Activated CD4-positive, alpha-beta T cell treated with anti-CD3 and anti-CD28 coated beads, Interleukin-2, amount 50 U/mL, for 24 hours (primary cell): ENCODE measurements at places on chromosomes 16 and 17.

DNA sequence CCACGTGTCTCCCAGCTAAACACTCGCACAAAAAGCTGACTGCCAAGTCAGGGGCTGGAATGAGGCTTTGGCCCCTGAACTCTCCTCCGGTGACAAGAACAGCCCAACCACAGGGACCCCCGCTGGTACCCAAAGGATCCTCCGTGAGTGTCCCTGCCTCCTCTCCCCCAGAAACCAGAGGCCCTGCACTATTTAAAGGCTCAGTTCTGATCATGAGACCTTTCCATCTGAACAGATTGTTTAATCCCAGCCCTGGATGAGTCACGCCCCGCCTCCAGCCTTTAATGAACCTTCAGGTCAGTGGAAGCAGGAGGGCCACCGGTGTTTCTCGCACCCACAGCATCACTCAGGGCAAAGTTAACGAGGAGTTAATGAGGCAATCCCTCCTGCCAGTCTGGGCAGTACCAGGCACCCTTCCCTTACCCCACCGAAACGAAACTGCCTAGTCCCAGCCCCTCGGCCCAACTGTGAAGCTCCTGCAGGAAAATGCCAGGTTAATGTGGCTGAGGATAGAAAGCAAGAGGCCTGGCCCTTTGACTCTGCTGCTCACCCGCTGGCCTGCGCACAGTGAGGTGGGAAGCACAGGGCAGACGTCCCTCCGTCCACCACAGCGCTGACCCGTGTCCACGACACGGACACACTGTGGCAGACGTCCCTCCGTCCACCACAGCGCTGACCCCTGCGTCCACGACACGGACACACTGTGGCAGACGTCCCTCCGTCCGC lies 32.4 kb downstream of the TIMM22 start:
- no peak for DNase-seq

DNA sequence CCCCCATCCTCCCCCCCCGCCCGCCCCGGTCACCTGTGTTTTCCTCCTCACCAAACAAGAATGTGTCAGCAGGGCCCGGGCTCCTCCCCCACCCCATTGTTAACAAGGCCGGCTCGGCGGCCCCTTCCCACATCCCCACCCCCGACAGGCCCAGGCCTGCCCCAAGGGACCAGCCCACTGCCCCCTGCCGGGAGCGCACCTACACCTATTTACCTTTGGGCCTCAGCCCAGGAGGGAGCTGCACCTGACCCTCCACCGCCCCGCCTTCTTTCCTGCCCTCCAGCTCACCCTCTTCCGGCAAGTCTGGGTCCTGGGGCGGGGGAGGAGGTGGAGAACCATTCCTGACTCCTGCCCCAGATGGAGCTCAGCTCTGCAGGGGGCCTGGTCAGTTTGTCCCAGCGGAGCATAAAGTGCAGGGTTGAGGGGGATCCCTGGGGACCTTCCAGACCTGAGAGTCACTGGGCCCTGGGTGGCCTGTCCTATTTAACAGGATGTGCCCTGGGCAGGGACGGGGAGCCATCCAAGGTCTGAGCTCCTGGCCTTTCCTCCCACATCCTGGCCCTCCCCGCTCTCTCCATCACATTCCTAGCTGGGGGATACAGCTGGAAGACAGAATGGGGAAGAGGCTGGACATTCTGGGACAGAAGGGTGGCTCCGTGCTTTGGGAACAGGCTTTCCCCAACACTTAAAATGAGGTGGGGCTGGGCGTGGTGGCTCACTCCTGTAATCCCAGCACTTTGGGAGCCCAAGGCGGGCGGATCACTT lies 8.3 kb downstream of the FOXJ1 start:
- no peak for DNase-seq

- DNase-seq = no peak
Observed at GRCh38 chr17:21078016-21078780, 35.4 kb upstream of the USP22 start.

DNA sequence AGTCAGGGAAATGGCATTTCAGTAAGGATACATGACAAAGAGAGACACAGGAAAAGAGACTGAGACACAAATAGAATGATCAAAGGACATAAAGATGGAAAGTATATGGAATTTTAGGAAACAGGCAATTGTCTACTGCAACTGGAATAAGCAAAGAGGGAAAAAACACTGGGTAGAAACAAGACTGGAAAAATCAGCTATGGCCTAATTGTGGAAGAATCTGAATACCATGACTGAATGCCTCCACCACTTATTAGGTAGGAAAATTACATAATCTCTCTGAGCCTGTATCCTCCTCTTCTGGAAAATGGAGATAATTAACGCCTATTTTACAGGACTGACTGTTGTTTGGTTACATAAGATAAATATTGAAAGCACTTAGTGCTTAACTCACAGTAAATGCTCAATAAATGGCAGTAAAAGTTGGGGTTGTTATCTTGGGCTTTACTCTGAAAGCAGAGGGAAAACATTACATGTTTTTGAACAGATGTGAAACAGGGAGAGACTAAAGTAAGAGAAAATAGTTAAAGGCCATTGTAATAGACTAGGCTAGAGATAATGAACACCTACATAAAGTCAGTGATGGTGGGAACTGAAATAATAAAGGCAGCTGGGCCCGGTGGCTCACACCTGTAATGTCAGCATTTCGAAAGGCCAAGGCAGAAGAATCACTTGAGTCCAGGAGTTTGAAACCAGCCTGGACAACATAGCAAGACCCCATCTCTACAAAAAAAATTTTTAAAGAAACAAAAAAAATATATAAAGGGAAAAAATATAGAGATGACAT lies 63.5 kb upstream of the C17orf78 start:
- DNase-seq = no peak

DNA sequence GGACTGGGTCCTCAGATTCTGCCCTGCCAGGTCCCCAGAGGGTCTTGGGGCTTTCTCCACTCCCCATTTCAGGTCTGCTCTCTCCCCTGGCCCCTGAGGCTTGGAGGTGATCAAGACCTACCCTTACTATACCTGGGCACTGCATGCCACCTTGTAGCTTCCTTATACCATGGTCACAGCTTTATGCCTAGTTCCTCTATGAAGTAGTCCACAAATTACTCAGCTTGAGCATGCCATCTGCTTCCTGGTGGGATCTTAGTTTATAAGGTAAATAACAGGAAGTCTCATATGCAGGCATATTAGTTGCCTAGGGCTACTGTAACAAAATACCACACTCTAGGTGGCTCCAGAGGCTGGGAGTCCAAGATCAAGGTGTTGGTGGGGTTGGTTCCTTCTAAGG lies 11.0 kb upstream of the PMFBP1 start:
- DNase-seq = no peak

DNA sequence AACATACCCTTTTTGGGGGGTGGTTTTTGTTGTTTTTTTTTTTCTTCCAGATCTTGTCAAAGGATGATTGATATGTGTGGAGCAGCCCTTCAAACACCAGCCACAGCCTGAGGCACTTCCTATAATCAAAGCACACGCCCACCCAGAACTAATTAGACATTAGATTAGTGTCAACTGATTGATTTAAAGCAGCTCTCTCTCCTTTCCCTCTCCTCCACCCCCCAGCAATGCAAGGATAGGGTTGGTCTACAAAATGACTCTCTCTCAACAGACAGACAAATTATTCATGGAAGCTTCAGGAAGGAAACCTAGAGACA lies 250.3 kb upstream of the SOX9 start:
- no peak for DNase-seq

DNA sequence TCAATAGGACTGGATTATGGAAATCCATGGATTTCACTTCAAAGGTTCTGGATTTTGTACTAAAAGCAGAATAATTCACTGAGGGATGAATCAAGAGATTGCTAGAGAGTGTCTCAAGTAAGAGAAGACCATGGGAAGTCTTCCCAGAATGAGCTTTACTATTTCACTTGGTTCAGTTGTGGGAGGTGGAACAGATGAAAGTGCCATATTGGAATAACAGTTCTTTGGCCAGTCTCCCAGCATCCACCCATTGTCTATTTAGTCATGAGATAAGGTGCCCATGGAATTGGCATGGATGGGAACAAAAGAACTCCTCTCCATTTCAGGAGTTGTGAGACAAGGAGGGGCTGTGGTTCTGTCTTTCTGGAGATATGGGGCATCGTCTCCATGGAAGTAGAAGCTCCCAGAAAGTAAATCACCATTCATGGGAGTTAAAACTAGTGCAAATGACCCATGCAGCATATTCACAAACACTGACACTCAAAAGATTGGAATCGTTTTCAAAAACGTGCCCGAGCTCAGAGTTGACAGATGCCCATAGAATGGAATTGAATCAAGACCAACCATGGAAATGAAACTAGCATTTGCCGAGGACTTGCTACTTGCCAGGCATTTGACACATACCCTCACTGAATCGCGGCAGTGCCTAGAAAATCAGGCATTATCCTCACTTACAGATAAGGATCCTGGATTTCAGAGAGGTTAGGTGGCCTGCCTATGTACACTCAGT lies 36.2 kb upstream of the CLEC3A start:
- no peak for DNase-seq

GRCh38 chr16:71384073-71384724 lies 25.7 kb downstream of the CALB2 start:
- DNase-seq = no peak

- no peak for DNase-seq
Observed at GRCh38 chr17:45332989-45333701, 16.3 kb upstream of the MAP3K14 start.

DNA sequence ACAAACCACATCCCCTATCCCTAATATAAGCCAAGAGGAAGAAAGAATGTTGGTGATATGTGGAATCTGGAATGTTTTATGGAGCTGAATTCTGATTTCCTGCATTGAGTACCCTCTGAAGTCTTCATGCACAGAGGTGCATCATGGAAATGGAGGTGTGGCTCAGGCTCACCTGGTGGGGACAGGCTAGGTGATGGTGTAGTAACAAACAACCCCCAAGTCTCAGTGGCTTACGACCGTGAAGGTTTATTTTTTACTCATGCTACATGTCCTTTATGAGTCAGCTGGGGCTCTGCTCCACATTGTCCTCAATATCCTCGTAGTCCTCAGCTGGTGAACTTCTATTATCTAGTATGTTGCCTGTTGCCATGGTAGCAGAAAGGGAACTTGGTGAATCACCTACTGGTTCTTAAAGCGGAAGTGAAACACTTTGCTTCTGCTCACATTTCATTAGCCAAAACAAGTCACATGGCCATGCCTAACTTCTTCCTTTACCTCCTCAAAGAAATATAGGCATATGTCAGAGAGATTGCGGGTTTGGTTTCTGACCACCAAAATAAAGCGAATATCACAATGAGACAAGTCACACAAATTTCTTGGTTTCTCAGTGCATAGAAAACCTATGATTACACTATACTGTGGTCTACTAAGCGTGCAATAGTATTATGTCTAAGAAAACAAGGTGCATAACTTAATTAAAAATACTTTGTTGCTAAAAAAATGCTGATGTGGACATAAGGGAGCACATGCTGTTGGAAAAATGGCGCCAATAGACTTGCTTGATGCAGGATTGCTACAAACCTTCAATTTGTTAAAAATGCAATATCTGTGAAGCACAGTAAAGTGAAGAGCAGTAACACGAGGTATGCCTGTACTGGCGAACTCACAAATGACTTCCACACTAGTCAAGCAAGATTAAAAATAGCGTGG lies at the start of gene PMFBP1:
PMFBP1 (minus strand) TSS at position 51 of the 930 bp plus-strand sequence. CDS start 947 bp downstream, outside the sequence.
- DNase-seq = peak; percentile 6

- DNase-seq = no peak
Observed at GRCh38 chr17:28093999-28094716, 51.7 kb downstream of the NLK start.

DNA sequence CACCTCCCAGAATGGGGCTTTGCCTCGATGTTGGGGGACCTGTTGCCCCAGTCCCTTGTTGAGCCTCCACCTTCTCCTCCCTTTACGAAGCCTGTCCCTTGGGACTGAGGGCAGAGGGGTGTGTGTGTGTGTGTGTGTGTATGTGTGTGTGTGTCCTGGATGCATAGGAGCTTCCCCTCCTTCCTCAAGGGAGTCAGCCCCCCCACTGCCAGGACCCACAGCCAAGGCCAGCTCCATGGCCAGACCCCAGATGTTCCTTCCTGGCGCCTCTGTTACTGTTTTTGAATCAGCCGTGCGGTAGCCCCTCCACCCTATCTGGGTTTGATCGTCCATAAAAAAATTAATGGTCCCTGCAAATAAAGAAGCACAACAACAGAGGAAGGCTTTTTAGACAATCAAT lies 17.7 kb upstream of the DOK4 start:
- DNase-seq = no peak

DNA sequence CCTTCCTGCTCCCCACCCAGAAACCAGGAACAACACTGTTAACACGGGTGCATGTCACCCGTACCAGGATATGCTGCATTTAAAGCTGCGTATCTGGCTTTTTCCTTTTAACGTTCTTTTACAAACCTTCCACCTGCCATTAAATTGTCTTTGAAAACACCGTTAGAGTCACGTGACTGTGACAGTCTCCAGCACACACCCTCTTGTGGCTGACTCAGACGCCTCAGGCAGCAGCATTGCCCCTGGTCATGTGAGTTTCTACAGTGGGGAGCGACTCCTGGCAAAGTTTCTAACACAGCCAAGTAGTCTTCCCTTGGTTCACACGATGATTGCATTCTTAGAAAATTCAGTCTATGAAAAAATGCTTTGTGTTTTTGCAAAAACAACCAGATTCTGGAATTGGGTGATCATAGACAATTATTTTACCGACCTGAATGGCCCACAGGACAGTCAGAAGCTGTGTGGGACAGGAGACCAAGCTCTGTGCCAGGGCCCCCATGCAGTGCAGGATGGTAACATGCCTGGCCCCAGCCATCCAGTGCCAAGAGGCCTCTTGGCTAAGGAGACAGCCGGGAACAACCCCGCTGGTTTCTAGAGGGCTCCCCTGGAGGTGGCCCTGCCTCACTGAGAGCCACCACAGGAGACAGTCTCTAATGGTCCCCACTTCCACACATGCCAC lies 199.1 kb downstream of the KATNIP start:
- no peak for DNase-seq

DNA sequence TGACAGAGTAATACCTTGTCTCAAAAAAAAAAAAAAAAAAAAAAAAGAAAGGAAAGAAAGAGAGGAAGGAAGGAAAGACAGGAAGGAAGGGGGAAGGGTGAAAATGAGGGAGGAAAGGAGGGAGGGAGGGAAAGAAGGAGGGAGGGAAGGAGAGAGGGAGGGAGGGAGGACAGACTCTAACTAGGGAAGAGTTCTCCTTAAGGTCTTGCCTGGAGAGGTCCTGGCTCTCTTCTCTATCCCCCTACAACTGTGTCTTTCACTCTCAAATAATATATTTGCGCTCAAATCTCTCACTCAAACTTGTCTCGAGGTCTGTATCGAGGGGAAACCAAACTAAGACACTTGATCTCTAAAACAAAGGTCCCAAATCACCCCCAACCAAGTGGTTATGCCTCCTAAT lies 35.6 kb downstream of the WDR59 start:
- DNase-seq = no peak

GRCh38 chr17:11216976-11217375 lies 24.0 kb upstream of the SHISA6 start:
- DNase-seq = no peak
